Stimulated activated CD4-positive, alpha-beta T cell treated with anti-CD3 and anti-CD28 coated beads, TNF-alpha, amount 100 ng/mL, for 48 hours (primary cell): ENCODE measurements at places on chromosomes 6 and 20.

GRCh38 chr6:64732888-64733287 lies 974.1 kb downstream of the EYS start:
- DNase-seq: no peak

DNA sequence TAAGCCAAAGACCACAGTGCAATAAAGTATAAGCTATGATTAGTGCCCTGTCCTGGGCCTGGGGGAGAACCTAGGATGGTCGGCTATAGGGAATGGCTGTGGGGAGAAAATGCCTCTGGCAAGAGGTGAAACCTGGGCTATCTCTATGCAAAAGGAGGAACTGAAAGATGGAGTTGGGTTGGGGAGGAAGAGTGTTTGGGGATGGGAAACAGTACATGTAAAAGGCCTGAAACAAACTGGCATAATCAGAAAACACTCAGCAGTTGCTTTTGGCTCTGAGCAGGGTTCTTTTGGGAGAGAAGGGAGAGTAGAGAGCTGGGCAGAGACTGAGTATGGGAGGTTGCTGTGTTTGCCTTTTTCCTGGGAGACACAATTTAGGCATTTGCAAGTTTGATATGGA lies 31.9 kb upstream of the FUCA2 start:
- DNase-seq: no peak

- no peak for DNase-seq
These were observed 13.6 kb upstream of the GOPC start for GRCh38 chr6:117615750-117616390.

GRCh38 chr6:154969796-154970195 lies 25.3 kb upstream of the TIAM2 start:
- no peak for DNase-seq

- no peak for DNase-seq
These were observed 31.3 kb upstream of the KCNG1 start for GRCh38 chr20:51054233-51054632.

- DNase-seq: no peak
These were observed 12.8 kb downstream of the RAMACL start for GRCh38 chr6:166573511-166574216.

- DNase-seq: no peak
These were observed 39.8 kb downstream of the KIF25 start for GRCh38 chr6:168037242-168037641.

DNA sequence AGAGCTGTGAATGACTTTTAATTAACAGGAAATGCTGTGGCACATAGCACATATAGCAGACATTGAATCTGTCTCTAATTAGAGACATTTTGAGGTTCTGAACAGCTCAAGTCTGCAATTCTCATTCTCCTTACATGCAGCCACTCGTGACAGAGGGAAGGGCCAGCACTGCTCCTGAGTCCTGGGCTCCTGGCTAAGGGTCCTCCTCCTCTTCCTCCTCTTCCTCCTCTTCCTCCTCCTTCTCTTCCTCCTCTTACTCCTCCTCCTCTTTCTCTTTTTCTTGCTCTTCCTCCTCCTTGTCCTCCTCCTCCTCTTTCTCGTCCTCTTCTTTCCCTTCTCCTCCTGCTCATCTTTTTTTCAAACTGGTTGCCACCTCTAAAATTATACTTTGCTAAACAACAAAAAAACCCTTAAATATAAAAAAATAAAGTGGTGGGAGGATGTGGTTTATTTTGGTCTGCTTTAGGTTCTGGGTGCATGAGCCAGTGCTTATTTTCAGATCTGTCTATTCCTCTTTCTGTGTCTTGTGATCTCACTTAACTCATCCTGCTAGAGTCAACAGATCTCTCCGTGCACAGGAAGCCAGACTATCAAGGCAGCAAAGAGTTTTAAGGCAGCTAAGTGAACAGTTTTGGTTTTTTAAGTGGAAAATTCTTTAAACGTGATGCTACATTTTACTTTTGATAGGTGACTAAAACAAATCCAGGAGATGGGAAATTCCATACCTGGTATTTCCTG lies 159.3 kb downstream of the CD83 start:
- no peak for DNase-seq

GRCh38 chr6:98586163-98586562 lies 248.2 kb upstream of the POU3F2 start:
- no peak for DNase-seq

DNA sequence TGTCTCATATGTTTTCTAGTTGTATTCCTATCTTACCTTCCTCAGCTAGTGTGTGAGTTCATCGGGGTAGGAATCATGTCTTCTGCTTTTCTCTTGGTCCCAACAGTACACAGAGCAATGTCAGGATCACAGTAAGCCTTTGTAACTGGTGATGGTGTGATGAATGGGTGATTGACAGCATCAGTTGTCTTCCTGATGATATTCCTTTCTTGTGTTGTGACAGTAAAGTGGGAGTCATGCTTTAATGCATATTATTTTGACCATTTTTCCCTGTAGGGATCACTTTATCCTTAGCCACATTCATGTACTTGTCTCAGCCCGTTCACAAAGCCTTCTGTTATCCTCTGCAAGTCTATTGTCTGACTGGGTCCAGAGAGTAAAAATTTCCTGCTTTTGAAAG lies 501.7 kb downstream of the UTRN start:
- DNase-seq: no peak

DNA sequence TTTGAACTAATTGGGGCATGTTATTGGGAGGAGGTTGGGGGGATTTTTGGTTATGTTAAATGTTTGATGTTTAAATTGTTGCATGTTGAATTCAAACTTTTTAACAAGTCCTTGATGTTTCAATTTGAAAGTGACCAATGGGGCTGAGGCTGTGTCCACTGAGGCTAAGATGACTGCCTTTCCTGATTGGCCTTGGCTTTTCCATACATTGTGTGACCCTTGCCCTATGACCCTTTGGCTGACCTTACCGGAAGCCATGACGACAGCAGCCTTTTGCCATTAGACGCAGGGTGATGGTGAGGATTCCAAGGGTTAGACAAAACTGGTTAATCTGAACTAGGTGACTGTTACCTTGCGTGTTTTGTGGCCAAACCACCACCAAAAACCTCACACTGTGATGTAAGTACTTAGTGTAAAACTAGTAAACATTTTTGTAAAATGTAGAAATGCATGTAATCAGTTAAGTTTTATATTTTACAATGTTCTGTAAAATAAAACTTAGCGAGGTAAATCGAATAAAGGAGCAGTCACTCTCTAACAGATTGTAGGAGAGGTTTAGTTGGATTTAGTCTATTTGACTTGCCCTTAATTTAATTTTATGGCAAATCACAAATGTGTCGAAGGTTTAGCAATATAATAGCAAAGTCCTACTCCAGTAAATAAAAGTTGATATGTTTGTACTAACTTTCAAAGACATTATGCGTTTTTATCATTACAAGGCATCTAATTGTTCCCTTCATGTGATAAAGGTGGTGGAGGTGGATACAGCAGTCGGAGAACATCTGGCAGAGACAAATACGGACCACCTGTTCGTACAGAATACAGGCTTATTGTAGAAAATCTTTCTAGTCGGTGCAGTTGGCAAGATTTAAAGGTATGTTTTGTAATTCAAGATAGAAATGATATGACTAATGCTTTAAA lies 1.6 kb downstream of the SRSF6 start:
- DNase-seq: no peak

DNA sequence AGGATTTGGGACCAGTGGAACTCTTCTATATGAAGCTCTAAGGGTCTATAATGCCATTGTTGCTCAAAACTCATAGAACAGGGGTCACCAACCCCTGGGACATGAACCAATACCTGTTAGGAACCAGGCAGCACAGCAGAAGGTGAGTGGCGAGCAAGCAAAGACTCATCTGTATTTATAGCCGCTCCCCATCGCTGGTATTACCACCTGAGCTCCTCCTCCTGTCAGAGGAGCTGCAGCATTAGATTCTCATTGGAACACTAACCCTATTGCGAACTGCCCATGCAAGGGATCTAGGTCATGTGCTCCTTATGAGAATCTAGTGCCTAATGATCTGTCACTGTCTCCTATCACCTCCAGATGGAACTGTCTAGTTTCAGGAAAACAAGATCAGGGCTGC lies 237.5 kb downstream of the C6orf118 start:
- DNase-seq: no peak

DNA sequence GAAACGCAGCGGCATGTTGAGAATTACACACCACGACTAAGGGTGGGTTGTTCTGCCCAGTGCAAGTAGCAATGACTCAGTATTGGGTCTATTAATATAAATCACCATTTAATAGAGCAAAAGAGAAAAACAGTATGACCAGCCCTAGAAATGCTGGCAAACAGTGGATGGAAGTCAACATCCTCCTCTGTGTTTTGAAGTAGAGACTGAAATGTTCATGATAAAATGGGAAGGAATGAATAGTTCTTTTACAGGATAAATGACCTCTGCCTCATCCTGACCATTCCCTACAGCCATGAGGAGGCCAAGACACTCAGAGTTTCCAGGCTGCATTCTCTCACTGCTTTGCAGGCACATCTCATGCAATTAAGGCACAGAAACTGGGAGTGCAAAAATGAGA lies 111.8 kb downstream of the PSMB1 start:
- DNase-seq: no peak

GRCh38 chr20:15485519-15485918 lies 1087.7 kb downstream of the KIF16B start:
- no peak for DNase-seq

DNA sequence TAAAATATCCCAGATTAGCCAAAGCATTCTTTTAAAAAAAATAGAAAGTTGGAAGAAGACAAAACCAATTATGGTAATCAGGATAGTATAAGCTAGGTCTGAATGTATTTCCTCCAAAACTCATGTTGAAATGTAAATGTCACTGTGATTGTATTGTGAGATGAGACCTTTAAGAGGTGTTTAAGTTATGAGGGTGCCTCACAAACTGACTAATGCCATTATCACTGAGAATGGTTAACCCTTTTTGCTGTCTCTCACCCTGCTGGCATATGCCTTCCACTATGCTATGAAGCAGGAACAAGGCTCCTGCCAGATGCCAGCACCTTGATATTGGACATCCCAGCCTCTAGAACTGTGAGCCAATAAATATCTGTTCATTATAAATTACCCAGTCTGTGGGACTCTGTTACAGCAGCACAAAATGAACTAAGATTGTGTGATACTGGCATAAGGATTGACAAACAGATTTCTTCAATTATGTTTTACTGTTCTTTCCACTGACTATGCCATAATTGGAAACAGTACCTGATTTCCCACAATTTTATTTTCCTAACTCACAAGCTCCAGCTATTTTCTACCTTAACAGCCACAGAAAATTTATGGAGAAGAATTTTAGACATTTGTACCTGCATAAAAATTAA lies 63.8 kb downstream of the IBTK start:
- no peak for DNase-seq

- no peak for DNase-seq
These were observed 81.9 kb downstream of the ZMYND8 start for GRCh38 chr20:47274401-47275108.

- DNase-seq: no peak
These were observed 318.6 kb upstream of the RUNX2 start for GRCh38 chr6:45009576-45009975.

GRCh38 chr6:9514146-9514545 lies 900.7 kb downstream of the TFAP2A start:
- DNase-seq: no peak

DNA sequence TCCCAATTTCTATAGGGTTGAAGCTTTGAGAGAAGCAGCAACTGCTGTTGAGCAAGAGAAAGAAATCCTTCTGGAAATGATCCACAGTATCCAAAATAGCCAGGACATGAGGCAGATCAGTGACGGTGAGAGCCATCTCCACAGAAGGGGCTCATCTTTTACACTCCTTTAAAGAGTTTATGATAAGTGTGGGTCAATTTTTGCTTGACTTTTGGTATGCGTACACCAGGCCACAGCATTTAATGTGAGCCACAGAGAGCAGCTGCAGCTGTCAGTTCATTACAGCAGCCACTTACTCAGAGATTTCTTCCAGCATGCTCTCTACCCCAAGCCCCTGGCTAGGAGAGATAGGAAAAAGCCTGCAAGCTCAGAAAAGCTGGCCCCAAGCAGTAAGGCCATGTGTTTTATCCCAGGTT lies 9.9 kb downstream of the BAG2 start:
- DNase-seq: no peak

DNA sequence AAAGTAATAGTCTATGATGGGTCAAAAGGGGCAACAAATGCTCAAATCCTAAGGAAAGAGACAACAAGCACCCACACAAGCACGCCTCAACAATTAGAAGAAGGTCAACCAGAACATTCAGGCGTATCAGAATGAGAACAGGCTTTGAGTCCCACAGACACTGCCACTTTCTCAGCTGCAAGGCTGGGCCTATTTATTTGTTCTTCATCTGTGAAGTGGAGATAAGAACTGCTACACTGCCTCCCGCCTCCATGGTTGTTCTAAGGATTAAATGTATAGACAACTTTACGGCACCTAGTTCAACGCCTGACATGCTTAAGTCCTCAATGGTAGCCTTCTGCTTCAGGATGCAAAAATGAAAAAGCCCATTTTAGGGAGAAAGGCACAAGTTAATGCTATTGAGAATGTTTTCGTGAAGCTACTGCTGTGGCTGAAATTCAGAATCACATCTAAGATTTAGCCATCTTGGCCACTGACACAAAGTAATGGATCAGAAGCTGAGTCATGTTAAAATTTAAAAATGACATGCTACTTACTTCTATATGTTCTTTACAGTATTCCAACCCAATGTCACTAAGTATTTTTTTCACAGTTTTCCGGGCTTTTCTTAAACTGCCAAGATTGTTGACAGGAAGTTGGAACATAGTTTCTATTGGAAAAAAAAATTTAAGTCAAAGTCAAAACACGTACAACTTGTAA lies 27.7 kb downstream of the ADNP start:
- no peak for DNase-seq

- DNase-seq: no peak
These were observed 55.9 kb downstream of the TBC1D7 start for GRCh38 chr6:13272131-13273046.

DNA sequence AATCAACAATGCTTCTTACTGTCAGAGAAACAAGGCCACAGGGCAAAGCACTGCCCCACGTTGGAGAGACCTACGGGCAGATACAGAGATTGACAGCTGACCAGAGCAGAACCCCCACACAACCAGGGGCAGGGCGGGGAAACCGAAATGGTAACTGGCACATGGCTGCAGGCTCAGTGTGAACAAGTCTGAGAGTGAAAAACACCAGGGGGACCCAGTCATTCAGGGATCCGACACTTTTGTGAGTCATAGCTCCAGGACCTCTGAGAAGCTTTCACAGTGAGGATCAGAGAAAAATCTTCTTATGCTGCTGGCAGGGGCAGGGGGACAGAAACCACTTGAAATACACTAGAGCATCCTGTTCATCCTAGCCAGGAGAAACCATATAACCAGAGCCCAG lies 254.2 kb downstream of the C6orf118 start:
- no peak for DNase-seq

- no peak for DNase-seq
These were observed 5.7 kb downstream of the MRPS26 start for GRCh38 chr20:3051385-3052019.
